ENCODE measurements at places on chromosomes 7 and 10.
A peak's percentile ranks its signal among the peaks of the same experiment; 100 is the strongest.

GRCh38 chr7:117195361-117196029 lies 127.4 kb downstream of the WNT2 start:
- no peak for DNase-seq

DNA sequence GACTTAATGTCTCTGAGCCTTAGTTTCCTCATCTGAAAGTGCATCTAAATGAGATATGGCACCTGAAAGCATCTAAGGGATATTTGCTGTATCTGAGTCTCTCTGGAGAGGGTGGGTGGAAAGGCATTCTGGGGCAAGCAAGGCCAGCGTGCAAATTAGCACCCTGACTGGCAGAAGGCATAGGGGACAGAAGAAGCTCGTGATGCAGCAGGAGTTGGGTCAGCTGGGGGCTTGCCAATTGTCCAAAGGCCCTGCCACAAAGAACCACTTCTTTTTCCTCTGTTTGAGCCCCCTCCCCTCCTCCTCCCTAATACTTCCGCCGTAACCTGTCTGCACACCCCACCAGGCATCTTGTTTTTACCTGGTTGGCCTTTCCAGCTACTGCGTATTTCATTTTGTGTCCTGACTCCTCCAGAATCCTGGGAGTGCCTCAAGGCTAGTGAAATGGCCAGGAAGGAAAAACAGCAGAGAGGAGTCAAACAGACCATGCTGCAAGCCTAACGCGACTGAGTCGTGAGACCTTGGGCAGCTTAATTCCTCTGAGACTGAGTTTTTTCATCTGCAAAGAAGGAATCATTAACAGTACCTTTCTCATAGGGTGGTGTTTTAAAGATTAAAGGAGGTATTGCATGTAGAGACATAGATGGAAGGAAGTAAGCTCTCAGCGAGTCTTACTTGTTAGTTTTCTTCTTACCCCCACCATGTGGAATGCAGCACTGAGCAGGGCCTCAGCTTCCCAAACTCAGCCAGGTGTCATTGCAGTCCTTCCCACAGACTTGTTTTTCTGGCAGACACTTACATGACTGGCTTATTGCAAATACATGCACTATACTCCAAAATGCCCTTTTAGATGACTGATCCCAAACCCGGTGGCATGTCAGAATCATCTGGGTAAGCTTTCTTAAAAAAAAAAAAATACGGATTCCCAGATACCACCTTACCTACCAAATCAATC lies 49.1 kb upstream of the MXI1 start:
- no peak for DNase-seq

DNA sequence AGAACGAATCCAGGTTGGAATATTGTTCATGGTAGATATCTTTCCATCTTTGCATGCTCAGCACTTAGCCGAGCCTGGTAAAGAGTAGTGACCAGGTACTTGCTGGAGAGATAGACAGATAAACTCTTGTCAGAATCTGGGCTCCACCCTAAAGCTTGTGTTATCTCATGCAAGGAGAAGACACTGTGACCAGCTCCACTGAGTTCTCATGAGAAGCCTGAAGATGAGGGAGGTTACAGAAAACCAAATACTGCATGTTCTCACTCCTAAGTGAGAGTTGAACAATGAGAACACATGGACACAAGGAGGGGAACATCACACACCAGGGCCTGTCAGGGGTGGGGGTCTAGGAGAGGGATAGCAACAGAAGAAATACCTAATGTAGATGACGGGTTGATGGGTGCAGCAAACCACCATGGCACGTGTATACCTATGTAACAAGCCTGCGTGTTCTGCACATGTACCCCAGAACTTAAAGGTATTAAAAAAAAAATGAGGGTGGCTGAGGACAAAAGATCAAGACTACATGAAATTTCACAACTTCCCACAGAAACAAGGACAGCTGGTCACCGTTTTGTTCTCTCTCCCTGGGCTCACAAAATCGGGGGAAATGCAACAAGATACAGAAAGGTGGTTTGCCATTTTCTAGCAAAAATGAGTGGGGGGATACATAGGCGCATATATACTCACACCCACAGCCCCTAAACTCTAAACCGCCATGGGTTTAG lies 17.4 kb downstream of the DLG5 start:
- DNase-seq = no peak

GRCh38 chr7:70353946-70354335 lies 755.7 kb downstream of the AUTS2 start:
- DNase-seq = no peak

DNA sequence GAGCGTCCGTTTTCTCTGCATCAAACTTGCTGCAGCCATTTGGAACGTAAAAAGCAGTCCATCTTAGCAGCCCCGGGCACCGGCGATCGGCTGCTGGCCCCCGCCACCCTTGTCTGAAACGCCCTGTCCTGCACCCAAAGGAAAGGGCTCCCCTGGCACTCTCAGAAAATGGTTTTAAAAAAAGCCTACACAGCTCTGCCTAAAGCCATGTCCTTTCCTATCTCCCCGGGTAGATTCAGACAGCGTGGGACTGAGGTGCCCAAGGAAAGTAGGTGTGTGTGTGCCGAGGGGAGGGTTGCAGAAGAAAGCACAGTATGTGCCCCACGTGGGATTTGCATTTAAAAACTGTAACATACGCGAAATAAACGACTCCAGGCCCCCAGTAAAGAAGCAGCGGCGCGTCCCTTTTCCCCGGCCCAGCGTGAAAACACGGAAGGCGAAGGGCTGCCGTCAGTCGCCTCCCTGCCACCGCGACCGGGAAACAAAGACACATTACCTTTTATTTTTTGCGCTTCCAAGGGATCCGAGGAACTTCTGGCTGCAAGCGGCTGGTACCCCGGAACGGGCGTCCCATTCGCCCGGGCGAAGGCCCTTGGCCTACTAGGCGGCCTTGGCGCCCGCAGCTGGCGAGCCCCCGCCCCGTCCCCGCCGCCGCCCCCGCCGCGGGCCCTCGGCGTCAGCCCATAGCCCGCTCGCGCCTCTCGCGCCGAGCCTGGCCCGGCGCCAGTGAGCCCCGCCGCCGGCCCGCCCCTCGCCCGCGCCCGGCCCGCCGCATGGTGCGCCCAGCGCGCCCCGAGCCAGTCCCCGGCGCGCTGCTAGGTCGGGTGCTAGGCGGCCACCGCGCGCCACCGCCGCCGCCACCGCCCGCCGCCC lies 304.6 kb downstream of the PRPF18 start:
- DNase-seq = no peak

- no peak for DNase-seq
These were observed 372.4 kb upstream of the VWC2 start for GRCh38 chr7:49400891-49401550.

- DNase-seq = no peak
These were observed 81.0 kb upstream of the KMT2E start for GRCh38 chr7:104933022-104933421.

DNA sequence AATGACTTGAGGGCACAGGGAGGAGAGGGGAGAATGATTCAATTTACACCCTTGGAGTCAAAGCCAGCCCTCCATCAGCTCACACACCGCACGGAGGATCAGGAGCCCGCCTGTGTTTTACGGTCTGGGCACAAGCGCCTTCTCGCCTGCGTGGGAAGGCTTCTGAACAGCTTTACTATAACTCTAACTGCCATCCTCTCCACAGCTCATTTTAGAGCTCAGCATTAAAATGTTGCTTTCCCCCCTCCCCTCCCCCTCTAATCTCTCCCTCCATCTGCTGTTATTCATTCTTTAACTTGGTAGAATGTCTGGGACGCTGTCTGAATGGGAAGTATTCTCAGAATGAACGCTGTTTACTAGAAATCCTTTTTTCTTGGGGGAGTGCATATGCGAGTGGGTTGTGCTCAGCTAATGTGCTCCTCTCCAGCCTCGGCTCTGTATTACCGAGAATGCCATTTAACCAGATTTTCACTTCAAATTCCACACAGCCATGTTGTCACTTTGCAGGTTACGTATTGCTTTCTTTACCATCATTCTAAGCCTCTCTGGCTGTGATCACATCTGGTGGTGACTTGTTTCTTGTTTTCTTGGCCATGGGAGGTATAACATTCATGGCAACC lies 140.1 kb downstream of the GFRA1 start:
- no peak for DNase-seq

- DNase-seq = no peak
These were observed 8.6 kb downstream of the SLC29A4 start for GRCh38 chr7:5291301-5291700.

DNA sequence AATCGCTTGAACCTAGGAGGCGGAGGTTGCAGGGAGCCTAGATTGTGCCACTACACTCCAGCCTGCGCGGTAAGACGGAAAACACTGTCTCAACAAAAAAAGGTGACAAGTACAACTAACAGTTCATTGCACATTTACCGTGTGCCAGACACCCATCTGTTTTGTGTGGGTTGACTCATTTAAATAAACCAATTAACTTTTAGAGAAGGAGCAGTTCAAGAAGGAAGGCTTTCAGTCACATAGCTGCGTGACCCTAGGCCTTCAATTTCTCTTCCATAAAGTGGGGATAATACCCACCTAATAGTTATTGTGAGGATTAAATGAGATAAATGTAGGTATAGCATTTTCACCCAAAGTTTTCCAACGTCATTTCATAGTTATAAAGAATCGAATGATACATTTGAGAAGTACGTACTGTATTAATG lies 52.3 kb upstream of the KDM7A start:
- no peak for DNase-seq

DNA sequence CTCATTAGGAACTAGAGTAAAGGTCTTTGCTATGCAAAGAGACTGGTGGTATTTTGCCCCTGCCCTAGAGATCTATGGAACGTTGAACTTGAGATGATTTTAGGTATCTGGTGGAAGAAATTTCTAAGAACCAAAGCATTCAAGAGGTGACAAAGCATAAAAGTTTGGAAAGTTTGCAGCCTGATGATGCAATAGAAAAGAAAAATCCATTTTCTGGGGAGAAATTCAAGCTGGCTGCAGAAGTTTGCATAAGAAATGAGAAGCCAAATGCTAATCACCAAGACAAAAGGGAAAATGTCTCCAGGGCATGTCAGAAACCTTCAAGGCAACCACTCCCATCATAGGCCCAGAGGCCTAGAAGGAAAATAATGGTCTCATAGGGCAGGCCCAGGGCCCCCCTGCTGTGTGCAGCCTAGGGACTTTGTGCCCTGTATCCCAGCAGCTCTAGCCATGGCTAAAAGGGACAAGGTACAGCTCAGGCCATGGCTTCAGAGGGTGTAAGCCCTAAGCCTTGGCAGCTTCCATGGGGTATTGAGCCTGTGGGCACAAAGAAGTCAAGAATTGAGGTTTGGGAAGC lies 16.5 kb downstream of the TFPI2 start:
- DNase-seq = no peak

DNA sequence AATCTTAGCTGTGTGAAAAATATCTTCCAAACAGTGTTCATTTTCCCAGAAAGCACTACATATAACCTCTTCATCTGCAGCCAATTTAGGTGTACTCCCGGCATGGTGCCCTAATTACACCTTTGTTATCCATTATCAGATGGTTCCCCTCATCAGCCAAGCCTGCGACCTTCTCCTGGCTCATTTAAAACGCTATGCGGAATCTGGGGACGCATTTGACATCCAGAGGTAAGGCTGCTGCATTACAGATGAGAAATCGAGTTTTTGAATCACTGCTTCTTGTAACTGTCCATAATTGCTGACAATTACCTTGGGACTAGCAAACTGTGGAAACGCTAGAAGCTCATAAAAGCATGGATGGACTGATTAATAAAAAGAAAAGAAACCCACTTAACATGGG lies 109.5 kb downstream of the PARP12 start:
- no peak for DNase-seq

DNA sequence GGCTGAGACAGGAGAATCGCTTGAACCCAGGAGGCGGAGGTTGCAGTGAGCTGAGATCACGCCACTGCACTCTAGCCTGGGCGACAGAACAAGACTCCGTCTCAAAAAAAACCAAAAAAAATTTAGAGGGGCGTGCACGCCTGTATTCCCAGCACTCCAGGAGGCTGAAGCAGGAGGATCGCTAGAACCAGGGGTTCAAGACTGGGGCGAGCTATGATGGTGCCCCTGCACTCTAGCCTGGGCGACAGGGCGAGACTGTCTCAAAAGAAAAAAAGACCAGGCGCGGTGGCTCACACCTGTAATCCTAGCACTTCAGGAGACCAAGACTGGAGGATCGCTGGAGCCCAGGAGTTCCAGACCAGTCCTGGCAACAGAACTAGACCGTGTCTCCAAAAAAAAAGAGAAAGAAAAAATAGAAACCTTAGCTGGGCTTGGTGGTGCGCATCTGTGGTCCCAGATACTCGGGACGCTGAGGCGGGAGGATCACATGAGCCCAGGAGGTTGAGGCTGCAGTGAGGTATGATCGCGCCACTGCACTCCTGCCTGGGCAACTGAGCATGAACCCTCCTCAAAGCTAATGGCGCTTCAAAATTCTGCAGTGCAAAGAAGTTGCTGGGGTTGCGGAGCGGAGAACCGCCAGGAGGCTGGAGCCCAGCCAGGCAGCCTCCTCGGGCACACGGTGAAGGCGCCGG lies 382 bp upstream of the MBLAC1 start:
- no peak for DNase-seq

GRCh38 chr10:58064714-58065528 lies 202.8 kb downstream of the IPMK start:
- DNase-seq = peak; percentile 1

DNA sequence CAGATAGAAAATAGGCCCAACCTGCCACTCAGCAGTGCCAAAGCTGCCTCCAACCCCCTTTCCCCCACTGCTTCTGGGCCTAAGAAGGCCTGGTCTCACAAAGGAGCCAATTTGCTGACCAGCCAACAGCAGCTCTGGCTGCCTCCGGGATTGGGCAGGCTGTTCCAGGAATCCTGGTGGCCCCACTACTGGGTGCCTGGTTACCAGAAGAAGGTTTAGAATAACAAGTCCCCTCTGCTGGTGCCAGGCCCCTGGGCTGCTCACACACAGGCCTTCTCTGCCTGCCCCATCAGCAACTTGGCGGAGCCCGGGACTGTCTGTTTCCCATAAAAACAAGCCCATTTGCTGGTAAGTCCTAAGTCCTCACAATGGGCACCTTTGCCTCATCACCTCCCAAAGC lies 1.2 kb downstream of the PHKG1 start:
- no peak for DNase-seq

DNA sequence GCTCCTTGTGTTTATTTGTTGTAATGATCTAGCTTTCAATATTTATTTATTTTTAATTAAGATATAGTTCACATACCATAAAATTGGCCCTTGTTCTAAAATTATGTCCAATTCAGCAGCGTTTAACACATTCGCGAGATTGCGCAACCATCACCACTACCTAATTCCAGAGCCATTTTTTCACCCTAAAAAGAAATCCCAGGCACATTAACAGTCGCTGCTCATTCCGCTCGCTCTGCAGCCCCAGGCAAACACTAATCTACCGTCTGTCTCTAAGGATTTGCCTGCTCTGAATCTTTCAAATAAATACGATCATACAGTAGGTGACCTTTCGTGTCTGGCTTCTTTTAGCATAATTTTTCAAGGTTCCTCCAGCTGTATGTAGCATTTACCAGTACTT lies 616.7 kb downstream of the CALN1 start:
- DNase-seq = no peak

DNA sequence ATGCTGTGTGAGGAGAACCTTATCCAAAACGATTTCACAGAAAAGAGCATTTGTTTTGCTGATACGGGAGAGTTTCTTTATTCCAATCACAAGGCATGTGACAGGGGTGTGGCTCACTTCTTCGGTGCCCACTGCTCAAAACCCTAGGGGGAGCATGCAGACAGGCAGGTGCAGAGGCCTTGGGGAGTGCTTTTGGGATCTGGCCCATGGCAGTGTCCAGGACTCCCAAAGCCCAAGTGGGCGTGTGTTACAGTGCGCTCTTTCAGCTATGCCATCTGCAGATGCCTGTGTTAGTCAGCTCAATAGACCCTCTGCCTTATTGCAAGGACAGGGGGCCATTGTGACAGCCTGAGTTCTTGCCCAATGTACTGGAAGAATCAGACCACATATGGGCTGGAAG lies 94.8 kb downstream of the CSTF2T start:
- no peak for DNase-seq

- peak; percentile 9 for DNase-seq
These were observed 1.9 kb downstream of the AUTS2 start for GRCh38 chr7:69599955-69600709.
